Tongue (tissue), 3 donors: ENCODE measurements at places on chromosomes 3 and 15. TPM values are rescaled to one million over a fixed set of nuclear protein-coding genes. Genes with fewer than 3 reads are reported as not detected.

The NEK11 gene
- 16.1 TPM for total RNA-seq

DNA sequence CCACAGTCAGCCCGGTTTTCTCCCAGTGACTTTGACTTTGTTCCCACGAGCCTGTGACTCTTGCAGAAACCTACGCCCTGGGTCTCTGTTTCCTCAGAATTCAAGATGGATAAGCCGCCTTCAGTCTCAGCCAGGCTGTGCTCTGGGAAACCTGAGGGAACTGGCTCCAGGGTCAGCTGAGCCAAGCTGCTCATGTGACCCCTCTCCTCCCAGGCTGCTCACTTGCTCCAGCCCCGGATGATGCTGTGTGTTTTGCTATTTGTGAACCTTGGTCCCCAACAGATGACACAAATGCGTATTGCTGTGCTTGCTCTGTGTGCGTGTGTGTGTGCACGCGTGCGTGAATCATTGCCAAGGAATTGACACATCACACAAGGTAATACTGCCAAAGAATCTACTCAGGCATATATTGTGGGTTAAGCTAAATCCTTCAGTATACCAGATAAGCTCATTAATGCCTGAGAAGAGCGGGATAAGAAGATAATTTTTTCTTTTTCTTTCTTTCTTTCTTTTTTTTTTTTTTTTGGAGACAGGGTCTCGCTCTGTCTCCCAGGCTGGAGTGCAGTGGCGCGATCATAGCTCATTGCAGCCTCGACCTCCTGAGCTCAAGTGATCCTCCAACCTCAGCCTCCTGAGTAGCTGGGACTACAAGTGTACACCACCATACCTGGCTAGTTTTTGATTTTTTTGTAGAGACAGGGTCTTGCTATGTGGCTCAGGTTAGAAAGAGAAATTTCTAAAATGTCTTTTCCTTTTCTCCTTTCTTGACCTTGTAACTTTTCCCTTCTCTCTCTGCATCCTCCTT is 29.2 kb upstream of the UMPS start:
- no peak for DNase-seq

GRCh38 chr15:36666228-36666905 is 86.9 kb downstream of the CDIN1 start:
- DNase-seq, result no peak

The TGM5 gene
- total RNA-seq, result 6.8 TPM

DNA sequence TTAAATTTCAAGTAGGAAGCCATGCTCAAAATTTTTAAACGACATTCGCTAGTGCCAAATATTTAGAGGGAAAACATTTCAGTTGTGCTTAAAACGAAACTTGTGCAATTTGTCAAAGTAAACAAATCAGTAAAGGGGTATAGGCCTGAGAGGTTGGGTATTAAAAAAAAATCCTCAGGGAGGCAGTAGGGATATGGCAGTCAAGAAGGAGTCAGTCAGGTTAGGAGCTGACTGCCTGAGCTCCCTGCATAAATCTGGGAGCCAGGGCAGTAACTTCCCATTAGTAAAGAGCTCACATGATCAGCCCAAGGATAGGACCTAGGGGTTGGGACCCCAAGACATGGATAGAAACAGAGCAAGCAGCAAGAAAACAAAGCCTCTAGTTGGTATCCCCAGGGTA is 120.7 kb upstream of the STAC start:
- no peak for DNase-seq

The MUC4 gene
- total RNA-seq, result 7.8 TPM

The TLE3 gene
- total RNA-seq, result 34.7 TPM
